ENCODE measurements at places on chromosomes 4 and X.

- DNase-seq: no peak
These were observed 510 bp downstream of the HMGB3 start for GRCh38 chrX:150983521-150984168.

GRCh38 chr4:147518086-147518485 is 37.2 kb downstream of the EDNRA start:
- DNase-seq: no peak

DNA sequence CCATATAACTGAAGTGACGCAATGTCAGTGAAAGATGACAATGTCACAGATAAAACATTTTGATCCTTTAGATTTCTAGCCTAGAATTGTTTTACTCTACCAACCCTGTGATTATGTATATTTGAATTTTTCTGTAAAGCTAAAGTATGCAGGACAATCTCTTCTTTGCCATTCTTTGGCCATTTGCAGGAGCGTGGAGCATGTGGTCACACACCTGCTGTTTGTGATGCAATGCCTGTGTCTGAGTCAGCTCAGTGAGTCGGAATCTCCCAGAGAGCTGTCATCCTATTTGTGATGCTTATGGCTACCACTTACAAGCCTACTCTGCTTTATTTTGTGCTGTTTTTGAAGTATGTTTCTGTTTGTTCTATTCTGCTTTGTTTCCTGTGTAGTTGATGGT is 214.5 kb downstream of the NAF1 start:
- DNase-seq: no peak

- DNase-seq: no peak
These were observed 120.0 kb downstream of the RAB28 start for GRCh38 chr4:13364172-13364571.

- no peak for DNase-seq
These were observed 53.4 kb downstream of the IRF2 start for GRCh38 chr4:184420881-184421416.

GRCh38 chr4:5891563-5892322 is 1.1 kb downstream of the CRMP1 start:
- DNase-seq: no peak

DNA sequence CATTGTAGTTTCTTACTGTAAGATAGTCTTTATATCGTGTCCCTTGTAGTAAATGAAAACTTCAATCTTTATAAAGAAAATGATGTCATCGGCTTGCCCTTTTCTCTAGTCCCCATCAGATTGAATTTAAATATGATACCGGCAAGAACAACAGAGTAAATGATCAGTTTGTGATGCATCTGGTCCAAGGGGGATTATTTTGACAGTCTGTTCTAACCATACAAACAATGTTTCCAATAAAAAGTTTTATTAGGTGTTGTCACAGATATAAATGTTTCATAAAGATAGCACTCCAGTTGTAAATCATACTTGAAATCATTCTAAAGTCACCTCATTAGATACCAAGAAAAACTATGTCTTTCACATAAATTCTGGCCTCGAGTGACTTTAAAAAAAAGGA is 72.3 kb downstream of the SLC9A6 start:
- DNase-seq: no peak

GRCh38 chr4:125765941-125766340 is 451.2 kb downstream of the FAT4 start:
- no peak for DNase-seq

DNA sequence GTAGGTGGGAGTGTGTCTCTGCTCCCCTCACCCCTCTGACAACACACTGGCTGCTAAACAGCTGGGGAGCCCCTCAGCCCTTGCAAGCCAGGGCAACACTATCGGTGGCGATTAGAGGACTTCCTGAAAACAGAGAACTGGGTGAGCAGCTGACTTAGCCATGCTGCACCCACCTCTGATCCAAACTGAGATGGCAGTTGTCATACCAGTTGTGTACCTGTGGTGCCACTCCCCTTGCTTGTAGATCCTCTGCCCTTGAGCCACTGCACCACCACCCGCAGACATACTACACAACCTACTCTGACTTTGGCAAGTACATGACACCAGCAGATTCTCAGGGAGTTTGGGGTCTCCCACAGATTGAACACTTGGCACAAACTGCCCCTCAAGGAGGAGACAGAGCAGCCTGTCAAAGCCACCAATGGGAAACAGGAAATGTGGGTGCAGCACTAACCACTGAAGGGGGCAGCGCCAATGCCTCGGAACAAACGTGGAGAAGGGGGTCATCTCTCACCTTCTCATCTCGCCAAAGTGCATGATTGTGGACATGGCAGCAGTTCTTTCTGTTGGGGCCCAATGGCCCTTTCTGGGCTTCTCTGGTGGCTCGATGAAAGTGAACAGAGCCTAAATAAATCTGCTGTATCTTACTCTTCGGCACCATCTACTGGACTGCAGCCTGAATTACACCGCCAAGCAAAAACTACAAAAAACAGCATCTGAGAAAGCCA is 119.8 kb downstream of the NEK1 start:
- DNase-seq: no peak

GRCh38 chr4:62145276-62145675 is 945.1 kb downstream of the ADGRL3 start:
- no peak for DNase-seq

DNA sequence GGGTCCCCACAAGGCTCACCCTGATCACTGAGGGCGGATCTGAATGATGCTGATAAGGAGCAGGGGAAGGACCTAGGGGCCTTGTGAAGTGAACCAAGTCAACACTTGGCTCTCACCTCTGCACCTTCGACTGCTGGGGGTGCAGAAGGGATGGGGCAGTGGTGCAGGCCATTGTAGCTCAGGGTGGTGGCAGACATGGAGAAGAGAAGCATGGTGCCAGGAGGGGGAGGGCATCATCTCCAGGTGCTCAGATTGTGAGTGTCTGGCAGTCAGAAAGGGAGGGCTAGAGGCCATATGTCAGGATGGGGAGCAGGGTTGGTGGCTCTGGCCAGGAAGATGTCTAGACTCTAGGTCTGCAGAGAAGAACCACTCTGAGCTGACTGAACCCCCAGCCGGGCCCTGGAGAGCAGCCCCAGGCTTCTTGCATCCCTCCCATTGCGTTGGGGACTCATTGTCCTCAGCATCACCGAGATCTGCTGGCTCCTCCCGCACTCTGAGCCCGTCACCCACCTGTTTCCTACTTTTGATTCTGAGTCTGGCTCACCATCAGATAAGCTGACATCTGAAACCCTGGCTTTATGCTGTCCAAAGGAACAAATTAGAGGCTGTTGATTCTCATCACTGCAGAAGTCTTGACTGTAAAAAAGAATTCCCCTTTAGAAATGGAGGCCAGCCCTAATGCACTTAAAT is 3.8 kb downstream of the APLN start:
- DNase-seq: no peak

DNA sequence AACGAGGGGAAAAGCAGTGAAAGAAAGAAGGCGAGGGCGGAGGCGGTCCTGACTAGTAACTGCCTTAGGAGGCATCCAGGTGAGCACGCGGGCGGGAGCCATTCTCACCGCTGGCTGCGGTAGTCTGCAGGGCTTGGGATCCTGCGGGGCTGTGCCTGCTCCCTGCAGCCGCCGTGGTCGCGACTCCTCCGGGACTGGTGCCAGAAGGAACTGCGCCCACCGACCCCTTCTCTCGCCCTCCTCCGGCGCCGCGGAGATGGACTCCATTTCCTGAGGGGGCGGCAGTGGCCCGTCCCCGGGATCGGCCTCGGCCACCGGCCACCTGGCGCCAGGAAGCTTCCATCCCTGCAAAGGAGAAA is 543 bp downstream of the NFXL1 start:
- no peak for DNase-seq

DNA sequence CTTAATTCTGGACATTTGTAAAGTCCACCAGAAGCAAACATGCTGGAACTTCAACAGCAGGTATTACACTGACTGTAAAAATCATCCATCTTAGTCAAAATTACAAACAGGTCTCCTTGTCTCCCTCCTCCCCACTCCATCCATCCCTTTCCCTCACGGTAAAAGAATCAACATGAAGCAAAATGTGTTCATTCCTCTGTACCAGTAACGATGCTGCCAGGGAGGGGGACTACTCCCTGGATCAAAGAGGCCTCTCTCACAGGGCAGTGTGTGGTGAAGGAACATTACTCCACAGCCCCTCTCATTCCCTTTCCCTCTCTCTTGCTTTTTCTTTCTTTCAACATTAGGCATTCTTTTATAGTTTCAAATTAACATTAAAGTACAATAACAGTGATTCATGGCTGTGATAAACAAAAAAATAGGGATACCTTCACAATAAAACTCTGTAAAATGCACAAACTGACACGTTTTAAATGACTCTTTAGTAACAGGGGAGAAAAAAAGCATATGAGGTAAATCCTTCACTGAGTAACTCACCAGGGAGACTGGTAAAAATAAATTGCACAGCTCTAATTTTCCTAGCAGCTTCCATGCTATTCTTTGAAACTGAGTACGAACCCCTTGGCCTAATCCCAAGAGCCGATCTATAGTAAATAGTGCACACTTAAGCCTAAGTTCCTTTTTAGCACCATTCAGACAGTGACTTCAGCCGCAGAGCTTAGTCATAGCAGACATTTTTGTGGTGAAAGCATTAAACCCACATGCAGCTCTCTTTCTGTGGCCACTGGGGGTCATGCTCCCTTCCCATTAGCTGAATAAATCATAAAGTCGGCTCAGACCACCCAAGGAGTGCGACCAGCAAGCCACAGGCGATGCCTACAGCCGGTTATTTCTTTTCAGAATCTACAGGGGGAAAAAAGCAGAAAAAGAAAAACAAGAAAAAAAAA is 215.6 kb upstream of the GYPA start:
- DNase-seq: no peak

DNA sequence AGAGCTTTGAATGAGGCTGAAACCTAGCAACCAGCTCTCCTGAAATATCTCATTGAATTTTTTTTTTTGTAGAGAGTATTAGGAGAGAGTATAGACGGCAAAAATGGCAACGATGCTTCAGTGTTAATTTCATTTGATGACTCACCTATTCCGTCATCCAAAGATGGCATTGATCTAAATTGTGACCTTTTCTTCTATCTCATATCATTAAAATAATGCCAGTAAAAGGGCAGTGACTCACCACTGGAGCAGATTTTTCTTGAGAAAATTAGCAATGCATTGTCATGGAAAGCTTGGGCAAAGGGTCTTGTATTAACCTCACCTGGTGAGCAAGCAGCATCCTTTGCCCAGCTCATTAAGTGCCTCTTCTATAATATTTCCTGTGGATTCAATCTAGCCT is 19.6 kb downstream of the VMA21 start:
- DNase-seq: no peak

DNA sequence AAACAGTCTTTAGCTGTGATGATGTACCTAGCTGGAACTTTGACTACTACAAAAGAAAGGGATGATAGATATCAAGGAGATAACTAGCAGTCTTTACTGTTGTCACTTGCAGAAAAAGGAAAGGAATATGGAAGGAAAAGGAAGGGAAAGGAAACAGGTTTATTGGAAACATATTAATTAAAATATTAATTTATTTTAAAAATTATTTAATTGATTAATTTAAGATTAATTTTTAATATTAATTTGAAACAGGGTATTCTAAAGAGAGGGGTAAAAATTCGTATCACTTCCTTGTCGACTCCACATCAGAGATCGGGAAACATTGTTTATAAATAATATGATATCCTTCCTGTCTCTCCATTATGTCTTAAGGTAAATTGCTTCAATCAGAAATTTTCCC is 186.5 kb upstream of the IL15 start:
- DNase-seq: no peak

DNA sequence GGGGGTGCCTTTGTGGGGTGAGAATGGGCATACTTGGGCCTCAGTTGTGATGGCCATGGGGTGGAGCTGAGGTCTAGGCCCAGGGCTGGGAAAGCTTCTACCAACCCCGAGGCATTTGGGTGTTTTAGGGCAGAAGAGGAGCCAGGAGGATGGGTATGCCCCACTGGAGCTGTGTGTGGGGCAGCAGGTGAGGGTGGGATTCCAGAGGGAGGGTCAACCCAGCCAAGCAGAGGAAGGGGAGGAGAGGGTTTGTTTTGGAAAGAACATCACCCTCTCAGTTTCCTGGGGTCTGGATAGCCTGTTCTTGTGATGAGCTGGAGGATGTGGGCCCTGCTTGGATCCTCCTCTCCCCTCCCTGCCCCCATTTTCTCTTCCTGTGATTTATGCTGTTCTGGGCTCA is 620 bp downstream of the IL9R start:
- DNase-seq: no peak

GRCh38 chr4:101198682-101199339 is 148.5 kb downstream of the PPP3CA start:
- no peak for DNase-seq

DNA sequence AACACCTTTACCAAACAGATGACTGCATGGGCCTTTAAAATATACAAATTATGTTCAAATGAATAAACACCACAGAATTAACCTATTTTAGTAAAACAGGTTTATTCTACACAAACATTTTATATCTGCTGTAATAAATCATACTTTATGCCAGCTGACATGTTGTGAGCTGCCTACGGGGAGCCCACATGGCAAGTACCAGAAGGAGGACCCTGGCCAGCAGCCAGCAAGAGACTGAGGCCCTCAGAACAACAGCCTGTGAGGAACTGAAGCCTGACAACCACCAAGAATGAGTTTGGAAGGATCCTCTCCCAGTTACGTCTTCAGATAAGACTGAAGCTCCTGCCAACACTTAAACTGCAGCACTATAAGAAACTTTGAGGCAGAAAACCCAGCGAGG is 377.0 kb downstream of the PDGFC start:
- DNase-seq: no peak

DNA sequence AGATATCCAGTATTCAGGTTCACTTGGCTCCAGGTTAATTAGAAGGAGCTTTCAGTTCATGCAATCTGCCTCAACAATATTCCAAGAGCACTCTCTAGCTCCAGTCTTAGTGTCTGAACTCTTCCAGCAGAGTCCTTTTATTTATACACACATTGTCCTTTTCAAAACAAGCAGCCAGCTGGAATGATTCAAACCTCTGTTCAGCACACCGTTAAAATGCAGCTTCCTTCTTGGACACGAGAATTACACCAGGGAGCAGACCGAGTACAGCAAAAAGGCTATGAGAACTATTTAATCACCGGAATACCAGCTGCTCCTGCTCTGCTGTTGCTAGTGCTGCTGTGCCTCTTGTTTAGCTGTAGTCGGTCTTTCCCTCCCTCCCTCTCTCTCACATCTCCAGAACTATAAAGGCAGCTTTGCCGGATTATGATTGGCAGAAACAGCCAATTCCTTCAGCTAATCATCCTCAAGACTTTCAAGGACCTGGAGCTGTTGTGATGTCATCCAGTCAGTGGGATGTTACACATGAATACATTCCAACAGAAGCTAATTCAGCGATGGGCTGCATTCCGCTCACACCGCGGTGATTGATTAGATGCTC is at the start of gene NDST4:
Gene NDST4, minus strand, starts transcription at position 115 of the 601 bp plus-strand sequence. CDS start 36,584 bp downstream, outside the sequence.
- no peak for DNase-seq

GRCh38 chr4:38523054-38523453 is 140.9 kb upstream of the KLF3 start:
- DNase-seq: no peak

GRCh38 chr4:71417150-71417549 is 78.3 kb downstream of the SLC4A4 start:
- no peak for DNase-seq

GRCh38 chr4:113637823-113638561 is 123.5 kb downstream of the CAMK2D start:
- DNase-seq: no peak

GRCh38 chr4:41061482-41062185 is 152.7 kb downstream of the APBB2 start:
- DNase-seq: no peak

Measured in vagina (tissue), 2 donors.